ENCODE measurements at places on chromosomes 4 and X. TPM values are rescaled to one million over a fixed set of nuclear protein-coding genes. Genes with fewer than 3 reads are reported as not detected.

Gene SSX4
- not detected for total RNA-seq

Gene ADRA2C
- total RNA-seq, result 10.2 TPM

Gene ADH1B
- total RNA-seq, result not detected

Gene S100G
- not detected for total RNA-seq

Gene UGT2B17
- not detected for total RNA-seq

Gene VAMP7
- 37.8 TPM for total RNA-seq

Gene ARAP2
- 0.47 TPM for total RNA-seq

Gene PCDH11X
- total RNA-seq, result not detected

Gene SPANXB1
- total RNA-seq, result 2.6 TPM

Gene OSTC
- total RNA-seq, result 102 TPM

Gene HPGD
- 52.9 TPM for total RNA-seq

Gene NBDY
- 54.5 TPM for total RNA-seq

Gene EVC2
- 2.5 TPM for total RNA-seq

Gene AADAT
- 9.1 TPM for total RNA-seq

Gene PPP2R3B
- 17.0 TPM for total RNA-seq

Gene MID1
- total RNA-seq, result 59.8 TPM

Gene NLRP2B
- total RNA-seq, result not detected

Gene UGT2B10
- not detected for total RNA-seq

Gene MEPE
- total RNA-seq, result not detected

Gene DLG3
- total RNA-seq, result 2.0 TPM

Gene ANAPC10
- total RNA-seq, result 12.4 TPM

Gene STBD1
- 6.5 TPM for total RNA-seq

Gene DGKK
- total RNA-seq, result not detected

Gene SPOCK3
- total RNA-seq, result 0.10 TPM

Gene TMEM31
- not detected for total RNA-seq

Gene USP17L21
- total RNA-seq, result not detected

Gene HSFX4
- total RNA-seq, result not detected

Gene DCUN1D4
- 17.6 TPM for total RNA-seq

Gene SSX7
- not detected for total RNA-seq

Gene KLF8
- not detected for total RNA-seq

Gene MAGEB1
- not detected for total RNA-seq

Gene AREG
- total RNA-seq, result 71.1 TPM

Gene ADH1C
- total RNA-seq, result not detected

Gene KIT
- total RNA-seq, result not detected

Gene GNL3L
- 25.7 TPM for total RNA-seq

Gene BMP3
- total RNA-seq, result not detected

Gene ZNF827
- total RNA-seq, result 4.5 TPM

Gene PF4V1
- total RNA-seq, result not detected

All from A549 treated with DMSO at 1 μM for 4 hours (cell line).